ENCODE measurements at places on chromosomes 16 and 17. TPM values are rescaled to one million over a fixed set of nuclear protein-coding genes. Genes with fewer than 3 reads are reported as not detected.

FOXC2 gene
- polyA plus RNA-seq = not detected

DNA sequence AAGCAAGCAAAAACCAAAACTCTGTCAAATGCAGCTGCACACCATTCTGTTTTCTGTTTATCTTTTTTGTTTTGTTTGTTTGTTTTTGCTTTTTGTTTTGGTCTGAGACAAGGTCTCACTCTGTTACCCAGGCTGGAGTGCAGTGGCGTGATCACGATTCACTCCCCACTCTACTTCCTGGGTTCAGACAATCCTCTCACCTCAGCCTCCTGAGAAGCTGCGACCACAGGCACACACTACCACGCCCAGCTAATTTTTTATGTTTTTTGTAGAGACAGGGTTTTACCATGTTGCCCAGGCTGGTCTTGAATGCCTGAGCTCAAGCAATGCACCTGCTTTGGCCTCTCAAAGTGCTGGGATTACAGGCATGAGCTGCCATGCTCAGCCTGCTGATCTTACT, 19.3 kb upstream of the SLFN13 start:
- H3K36me3 ChIP-seq = peaks cover 13% of the 10 kb centered on the region
- DNase-seq = peak; percentile 73
- peak overlapping the region; percentile 86 for H3K27ac ChIP-seq

KLHL10 gene
- polyA plus RNA-seq = 0.15 TPM

GRCh38 chr17:65588181-65588808, 26.8 kb upstream of the AXIN2 start:
- no peaks in the 10 kb centered on the region for H3K36me3 ChIP-seq
- no peaks in the 10 kb centered on the region for H3K4me1 ChIP-seq
- no peak overlapping the region for H3K27ac ChIP-seq
- peaks cover 4% of the 10 kb centered on the region for H3K27me3 ChIP-seq
- no peak overlapping the region for H3K4me3 ChIP-seq

DLX3 gene
- not detected for polyA plus RNA-seq

CDH11 gene
- polyA plus RNA-seq = not detected

DNA sequence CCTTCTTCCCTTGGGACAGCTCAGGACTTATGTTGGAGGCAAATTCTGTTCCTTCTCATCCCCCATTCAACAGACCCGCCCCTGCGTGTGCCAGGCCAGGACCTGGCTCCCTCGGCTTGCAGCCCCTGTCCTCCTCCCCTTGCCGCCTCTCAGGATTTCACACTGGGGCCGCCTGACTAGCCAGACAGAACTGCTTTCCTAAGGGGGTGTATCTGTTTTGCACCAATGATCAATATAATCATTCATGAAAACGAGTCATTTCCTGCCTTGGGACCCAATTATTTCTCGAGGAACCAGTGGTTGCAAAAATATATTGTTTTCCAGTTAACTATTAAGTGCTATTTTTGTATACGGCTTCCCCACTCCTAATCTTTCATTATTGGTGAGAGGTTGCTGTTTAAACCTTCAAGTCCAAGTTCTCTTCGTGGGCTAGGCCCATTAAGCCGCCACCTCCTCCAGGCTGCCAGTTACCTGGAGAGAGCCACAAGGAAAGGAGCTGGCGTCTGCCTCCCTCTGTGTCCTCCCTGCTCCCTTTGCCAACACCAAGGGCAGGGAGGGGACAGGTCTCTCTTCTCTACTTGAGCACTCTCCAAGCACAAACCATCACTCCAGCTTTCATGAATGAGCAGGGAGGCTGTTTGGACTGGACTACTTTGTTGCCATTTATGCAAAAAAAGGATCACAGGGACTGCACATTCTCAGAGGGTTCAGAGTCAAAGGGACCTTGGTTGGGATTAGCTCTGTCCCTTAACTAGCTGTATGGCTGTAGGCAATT, 8.9 kb downstream of the DCAKD start:
- no peak overlapping the region for H3K4me3 ChIP-seq
- peaks cover 3% of the 10 kb centered on the region for H3K4me1 ChIP-seq
- no peak overlapping the region for H3K27ac ChIP-seq
- H3K27me3 ChIP-seq = no peaks in the 10 kb centered on the region
- no peak for DNase-seq
- H3K36me3 ChIP-seq = no peaks in the 10 kb centered on the region

DNA sequence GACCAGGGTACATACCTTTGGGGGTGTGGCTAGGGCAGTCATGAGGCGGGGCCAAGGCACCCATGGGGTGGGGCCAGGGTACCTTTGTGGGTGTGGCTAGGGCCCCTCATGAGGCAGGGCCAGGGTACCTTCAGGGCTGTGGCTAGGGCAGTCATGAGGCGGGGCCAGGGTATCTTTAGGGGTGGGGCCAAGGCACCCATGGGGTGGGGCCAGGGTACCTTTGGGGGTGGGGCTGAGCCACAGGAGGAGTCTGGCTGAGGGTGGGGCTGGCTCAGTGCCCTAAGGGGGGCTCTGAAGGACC, 3.5 kb downstream of the GNG13 start:
- no peak overlapping the region for H3K27ac ChIP-seq
- no peaks in the 10 kb centered on the region for H3K4me1 ChIP-seq
- H3K4me3 ChIP-seq = no peak overlapping the region
- no peaks in the 10 kb centered on the region for H3K27me3 ChIP-seq

- H3K4me3 ChIP-seq = no peak overlapping the region
- peaks cover 3% of the 10 kb centered on the region for H3K27me3 ChIP-seq
- no peaks in the 10 kb centered on the region for H3K4me1 ChIP-seq
- no peaks in the 10 kb centered on the region for H3K36me3 ChIP-seq
- H3K27ac ChIP-seq = no peak overlapping the region
These were observed 14.5 kb upstream of the TNRC6C start for GRCh38 chr17:77943971-77944370.

DNA sequence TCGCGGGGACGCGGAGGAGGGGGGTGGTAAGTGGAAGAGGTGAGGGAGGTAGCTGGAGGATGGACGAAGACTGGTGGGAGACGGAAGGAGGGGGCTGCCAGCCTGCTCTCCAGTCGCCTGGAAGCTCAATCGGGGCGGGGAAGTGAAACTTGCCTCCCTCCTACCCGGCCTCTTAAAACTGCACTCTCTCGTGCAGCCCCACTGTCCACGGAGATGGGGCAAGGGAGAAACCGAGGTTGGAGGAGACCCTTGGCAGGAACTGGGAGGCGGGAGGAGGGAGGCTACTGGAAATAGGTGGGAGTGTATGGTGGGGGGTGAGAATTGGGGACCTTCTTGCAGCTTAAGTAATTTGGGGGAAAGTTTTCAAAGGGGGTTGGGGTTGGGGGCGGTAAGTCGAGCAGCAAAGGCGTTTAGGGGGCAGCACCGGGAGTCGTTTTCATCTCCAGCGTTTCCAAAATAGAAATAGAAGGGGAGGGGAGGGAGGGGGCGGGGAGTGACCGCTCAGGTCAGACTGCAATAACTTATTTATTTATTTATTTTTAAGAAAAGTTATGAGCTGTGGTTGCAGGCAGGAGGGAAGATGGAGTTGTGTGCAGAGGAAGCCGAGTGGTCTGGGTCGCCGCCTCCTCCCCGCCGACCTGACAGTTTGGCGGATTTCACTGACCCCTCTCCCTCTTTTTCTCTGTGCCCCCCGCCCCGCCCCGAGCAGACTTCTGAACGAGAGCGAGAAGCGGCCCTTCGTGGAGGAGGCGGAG, 1.4 kb downstream of the SOX9 start:
- H3K36me3 ChIP-seq = no peaks in the 10 kb centered on the region
- no peak overlapping the region for H3K4me3 ChIP-seq
- H3K4me1 ChIP-seq = peaks cover 1% of the 10 kb centered on the region
- H3K27me3 ChIP-seq = peaks cover 22% of the 10 kb centered on the region
- DNase-seq = no peak
- H3K27ac ChIP-seq = no peak overlapping the region

GRCh38 chr17:12330456-12330855, 309.8 kb downstream of the MAP2K4 start:
- no peak for DNase-seq
- no peaks in the 10 kb centered on the region for H3K27me3 ChIP-seq
- H3K27ac ChIP-seq = no peak overlapping the region
- H3K4me1 ChIP-seq = no peaks in the 10 kb centered on the region

- no peaks in the 10 kb centered on the region for H3K36me3 ChIP-seq
- H3K4me1 ChIP-seq = no peaks in the 10 kb centered on the region
- H3K4me3 ChIP-seq = no peak overlapping the region
- no peak for DNase-seq
- H3K27me3 ChIP-seq = peaks cover 18% of the 10 kb centered on the region
These were observed 120.9 kb upstream of the LHX1 start for GRCh38 chr17:36816214-36816906.

PYY gene
- polyA plus RNA-seq = not detected

ENPP7 gene
- polyA plus RNA-seq = 0.22 TPM

GRCh38 chr17:8436844-8437171, 1.1 kb downstream of the NDEL1 start:
- DNase-seq = no peak
- peak overlapping the region; percentile 96 for H3K4me3 ChIP-seq
- peaks cover 17% of the 10 kb centered on the region for H3K27me3 ChIP-seq
- H3K27ac ChIP-seq = peak overlapping the region; percentile 94

TLCD2 gene
- polyA plus RNA-seq = not detected

DNA sequence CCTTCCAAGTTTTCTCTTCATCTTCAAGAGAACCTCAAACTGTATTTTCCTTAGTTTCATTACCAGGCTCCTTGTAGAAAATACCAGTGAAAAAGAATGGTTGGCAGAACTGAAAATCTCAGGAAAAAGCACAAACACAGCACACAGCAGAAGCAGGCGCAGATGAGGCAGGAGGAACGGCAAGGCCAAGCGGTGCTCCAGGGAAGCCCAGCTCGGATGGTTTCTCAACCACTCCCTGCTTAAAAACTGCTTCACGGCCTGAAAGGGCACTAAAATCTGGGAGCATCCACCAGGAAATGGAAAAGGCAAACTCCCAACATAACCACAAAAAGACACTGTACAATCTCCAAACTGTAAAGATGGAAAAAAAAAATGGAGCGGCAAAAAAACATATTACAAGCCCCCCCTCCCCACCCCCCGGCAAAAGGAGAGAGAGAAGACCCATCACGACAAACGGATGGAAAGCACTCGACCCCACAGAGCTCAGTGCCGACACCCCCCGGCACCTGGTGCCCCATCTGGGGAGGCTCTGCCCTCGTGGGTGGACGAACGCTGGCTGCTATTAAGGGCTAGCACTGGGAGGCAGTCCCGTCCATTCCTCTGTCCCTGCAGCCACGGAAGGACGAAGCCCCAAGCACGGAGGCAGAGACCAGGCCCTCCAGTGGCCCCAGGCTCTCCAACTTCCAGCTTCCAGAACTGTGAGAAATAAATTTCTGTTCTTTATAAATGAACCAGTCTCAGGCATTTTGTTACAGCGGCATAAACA, 127.5 kb downstream of the ZNF778 start:
- no peak for DNase-seq
- H3K27me3 ChIP-seq = no peaks in the 10 kb centered on the region
- H3K27ac ChIP-seq = no peak overlapping the region

All from immature natural killer cell (primary cell).